Fibroblast of mammary gland (primary cell): ENCODE measurements at places on chromosomes 1 and 21.

- DNase-seq: peak; percentile 92
Measured at GRCh38 chr1:178540646-178541045, 27.7 kb downstream of the TEX35 start.

- DNase-seq: peak; percentile 44
Measured at GRCh38 chr1:94096797-94097549, 24.0 kb downstream of the ABCA4 start.

DNA sequence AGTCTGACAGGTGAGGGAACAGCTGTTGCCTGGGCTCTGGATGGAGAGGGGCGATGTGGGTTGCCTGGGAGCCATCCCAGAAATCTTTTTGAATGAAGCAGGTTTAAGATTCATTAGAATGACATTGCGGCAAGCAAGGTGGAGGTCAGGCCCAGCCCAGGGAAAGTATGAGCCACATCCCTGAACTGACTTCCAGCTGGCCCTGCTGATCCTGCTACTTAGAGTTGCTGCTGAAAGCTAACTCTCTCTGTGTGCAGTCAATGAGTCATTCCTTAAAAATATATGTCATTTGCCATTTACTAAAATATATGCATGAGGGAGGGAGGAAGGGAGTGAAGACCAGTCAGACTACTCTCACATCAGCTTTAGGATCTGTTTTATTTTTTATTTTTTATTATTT is 54.3 kb upstream of the RAB3GAP2 start:
- DNase-seq: peak; percentile 29

GRCh38 chr1:225469051-225469450 is 41.2 kb upstream of the LBR start:
- DNase-seq: no peak

GRCh38 chr21:32570456-32570855 is 14.9 kb downstream of the TCP10L start:
- no peak for DNase-seq

GRCh38 chr1:171641076-171641864 is 11.2 kb downstream of the MYOC start:
- DNase-seq: no peak

- no peak for DNase-seq
Measured at GRCh38 chr1:6503884-6504602, 12.6 kb upstream of the PLEKHG5 start.

GRCh38 chr1:115499253-115499652 is 142.5 kb upstream of the VANGL1 start:
- no peak for DNase-seq

- no peak for DNase-seq
Measured at GRCh38 chr1:55232448-55233144, 17.4 kb upstream of the USP24 start.

- peak; percentile 72 for DNase-seq
Measured at GRCh38 chr1:185733818-185734735, at the start of gene HMCN1. HMCN1 (plus strand) TSS chr1:185734391; CDS start chr1:185734780, 389 bp downstream.

DNA sequence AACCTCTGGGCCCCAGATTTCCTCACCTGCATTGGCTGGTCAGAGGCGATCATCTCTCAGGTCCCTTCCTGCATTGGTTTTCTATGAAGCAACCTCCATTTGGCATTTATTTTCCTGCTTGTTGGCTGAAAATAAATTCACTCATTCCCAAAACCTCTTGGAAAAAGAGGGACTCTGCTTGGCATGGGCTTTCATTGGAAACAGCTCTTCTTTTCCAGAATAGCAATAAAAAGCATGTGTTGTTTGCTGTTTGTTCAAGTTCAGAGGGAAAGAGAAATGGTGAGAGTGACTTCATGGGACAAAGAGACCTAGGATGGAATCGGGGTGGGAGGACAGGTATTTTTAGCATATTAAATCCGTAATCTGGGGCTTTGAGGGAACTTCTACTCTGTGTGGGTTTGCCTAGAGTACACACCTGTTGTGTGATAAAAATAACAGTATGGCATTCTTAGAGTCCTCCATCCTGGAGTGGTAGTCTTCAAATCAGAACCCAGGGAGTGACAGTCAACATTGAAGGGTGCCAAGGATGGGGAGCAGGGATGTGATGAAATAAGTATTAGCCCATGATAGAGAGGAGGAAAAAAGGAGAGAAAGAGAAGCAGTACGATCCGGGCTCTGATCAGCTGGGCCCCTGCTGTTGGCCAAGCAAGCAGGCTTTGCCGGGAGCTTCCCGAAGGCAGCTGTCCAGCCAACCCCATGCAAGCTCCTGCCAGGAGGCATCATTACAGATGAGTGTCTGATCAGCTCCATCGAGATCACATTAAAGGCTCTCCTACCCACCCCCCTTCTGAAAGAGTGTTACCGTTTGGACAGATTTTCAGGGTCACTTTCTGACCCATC is 131.9 kb upstream of the NFIA start:
- no peak for DNase-seq

- no peak for DNase-seq
Measured at GRCh38 chr21:26936641-26937040, 30.2 kb downstream of the ADAMTS5 start.

DNA sequence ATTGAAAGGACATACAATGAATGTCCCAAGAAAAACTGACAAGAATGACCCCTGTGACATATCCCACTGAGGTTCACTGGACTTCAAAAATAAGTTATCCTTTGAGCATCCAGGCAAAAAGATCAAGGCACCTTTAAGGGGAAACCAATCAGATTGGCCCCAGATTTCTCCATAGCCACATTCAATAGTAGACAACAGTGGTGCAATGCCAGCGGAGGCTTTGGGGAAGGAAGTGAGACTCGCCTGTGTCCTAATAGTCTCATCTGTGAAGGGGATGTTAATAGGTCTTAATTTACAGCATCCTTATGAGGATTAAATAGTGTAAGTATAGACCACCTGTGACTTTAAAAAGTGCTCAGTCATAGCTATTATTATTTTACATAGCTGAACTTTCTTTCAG is 21.5 kb downstream of the RPL5 start:
- no peak for DNase-seq

DNA sequence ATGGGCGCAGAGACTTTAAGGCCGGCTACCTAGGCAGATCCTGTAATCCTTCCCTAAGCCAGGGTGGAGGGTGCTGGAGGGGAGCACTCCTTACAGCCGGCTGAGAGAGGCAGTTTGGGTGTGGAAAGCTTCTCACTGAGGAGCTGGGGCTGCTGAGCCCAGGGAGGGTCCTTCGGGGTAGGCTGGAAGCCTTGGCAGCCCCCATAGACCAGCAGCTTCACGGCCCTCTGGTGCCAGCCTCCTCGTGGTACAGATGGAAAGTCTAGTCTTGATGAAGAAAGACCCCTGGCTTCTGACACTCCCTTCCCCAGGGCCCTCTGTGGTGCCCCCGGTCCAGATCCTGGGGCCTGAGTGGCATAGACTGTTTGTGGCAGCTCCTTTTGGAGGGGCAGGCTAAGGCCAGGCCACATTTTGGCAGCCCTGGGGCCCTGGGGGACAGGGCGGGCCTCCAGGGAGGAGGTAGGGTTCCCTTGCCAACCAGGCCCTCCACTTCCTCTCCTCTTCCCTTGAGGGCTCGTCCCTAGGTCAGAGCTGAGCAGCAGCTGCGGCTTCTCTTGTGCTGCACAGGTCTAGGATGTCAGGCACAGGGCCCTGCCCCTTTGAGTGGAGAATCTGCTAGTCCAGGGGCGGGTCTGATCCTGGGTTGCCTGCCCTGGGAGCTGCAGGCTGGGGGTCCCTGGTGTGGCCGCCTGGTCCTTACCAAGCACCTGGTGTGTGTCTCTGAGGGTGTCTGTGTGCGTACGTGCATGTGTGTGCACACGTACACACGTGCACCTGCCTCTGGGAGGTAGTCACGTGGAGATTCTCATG is 4.8 kb downstream of the AMPD2 start:
- DNase-seq: no peak

- no peak for DNase-seq
Measured at GRCh38 chr1:90295534-90295933, 300.6 kb downstream of the ZNF326 start.

GRCh38 chr1:37342736-37343135 is 131.6 kb upstream of the ZC3H12A start:
- no peak for DNase-seq

DNA sequence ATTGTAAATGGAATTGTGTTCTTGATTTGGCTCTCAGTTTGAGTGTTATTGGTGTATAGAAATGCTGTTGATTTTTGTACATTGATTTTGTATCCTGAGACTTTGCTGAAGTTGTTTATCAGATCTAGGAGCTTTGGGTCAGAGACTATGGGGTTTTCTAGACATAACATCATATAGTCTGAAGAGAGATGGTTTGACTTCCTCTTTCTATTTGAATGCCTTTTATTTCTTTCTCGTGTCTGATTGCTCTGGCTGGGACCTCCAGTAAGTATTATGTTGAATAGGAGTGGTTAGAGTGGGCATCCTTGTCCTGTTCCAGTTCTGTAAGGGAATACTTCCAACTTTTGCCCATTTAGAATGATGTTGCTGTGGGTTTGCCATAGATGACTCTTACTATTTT is 39.1 kb upstream of the ANGPTL1 start:
- no peak for DNase-seq

DNA sequence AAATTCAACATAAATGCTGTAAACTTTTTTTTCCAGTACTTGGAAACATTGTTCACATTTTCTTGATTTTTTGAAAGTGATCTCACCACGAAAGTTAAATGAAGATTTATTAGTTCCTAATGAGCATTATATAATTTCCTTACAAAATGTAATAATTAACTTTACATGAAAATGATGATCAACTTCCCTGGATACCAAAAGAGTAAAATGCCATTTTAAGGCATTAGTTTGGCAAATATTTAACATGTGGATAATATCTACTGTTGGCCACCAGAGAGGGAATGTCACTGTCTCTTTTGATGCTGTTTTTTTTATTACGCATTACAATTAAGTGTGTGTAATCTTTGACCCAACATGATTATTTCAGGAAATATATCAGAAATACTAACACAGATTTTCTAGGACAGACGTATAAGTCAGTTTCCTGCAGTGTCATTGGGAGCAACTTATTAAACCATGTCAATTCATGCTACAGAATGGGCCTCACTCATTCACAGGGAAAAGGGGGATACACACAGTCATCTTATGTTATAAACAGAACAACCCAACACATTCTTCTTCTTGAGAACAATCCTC is 903.9 kb upstream of the ADGRL2 start:
- DNase-seq: no peak

GRCh38 chr1:116226017-116226416 is 114.8 kb downstream of the MAB21L3 start:
- no peak for DNase-seq

- peak; percentile 78 for DNase-seq
Measured at GRCh38 chr21:29155118-29155932, 24.9 kb downstream of the MAP3K7CL start.

DNA sequence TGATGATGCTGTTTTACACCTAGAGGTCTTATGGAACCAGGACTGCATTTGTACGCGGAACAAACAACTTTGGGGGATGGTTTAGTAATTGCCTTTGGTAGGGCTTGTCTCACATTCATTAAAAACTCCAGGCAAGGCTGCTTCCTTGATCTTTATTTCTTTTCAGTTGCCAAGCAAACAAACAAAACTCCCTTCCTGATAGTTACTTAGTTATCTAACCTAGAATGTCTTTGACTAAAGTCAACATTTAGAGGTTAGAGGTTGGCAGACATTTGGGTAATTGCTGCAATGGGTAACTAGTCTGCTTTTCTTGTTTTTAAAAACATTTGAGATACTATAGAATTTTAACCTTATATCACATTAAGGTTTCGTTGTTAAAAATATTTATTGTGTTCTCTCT is 500.9 kb upstream of the PTBP2 start:
- no peak for DNase-seq

DNA sequence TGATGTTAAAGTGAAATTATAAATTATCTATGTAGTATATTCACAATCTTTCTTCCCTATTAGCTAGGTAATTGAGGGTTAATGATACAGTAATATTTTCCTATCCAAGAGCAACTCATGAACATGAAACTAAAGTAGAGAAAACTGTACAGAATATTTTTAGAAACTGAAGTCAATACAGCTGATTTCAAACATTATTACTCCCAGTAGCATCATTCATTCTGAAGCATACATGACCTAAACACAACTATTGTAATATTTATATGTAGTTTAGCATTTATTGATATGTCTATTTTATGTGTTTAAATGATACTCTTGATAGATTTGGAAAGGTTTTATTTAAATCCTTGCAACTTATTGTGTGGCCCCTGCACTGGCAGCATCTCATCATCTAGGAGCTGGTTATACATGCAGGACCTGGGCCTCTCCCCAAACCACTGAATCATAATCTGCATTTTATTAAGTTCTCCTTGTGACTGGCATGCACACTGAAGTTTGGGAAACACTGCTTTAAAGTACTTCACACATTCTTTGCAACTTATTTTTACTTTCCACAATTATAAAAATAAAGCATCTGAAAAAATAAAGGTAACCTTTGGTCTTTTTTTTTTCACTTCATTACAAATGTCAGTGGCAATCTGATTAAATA is 199.9 kb downstream of the LRRC40 start:
- no peak for DNase-seq

DNA sequence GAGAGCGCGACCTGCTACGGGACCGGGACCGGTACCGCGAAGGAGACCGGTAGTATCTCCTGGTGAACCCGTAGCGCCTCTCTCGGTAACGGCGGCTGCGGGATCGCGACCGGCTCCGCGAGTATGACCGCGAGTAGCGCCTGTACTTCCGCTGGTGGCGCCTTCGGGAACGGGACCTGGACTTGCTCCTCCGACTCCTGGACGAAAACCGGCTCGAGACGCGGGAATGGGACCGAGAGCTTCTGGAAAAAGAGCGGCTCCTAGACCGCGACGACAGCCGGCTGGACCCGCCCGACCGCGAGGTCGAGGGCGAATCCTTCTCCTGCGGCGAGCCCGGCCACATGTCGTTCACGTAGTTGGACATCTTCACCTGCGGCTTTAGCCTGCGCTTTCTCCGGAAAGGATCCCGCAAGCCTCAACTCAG is 642 bp downstream of the RSRP1 start:
- DNase-seq: no peak
